ENCODE measurements at places on chromosomes 11 and 22.

GRCh38 chr11:126768702-126769101, 231.9 kb downstream of the KIRREL3 start:
- no peak for DNase-seq

DNA sequence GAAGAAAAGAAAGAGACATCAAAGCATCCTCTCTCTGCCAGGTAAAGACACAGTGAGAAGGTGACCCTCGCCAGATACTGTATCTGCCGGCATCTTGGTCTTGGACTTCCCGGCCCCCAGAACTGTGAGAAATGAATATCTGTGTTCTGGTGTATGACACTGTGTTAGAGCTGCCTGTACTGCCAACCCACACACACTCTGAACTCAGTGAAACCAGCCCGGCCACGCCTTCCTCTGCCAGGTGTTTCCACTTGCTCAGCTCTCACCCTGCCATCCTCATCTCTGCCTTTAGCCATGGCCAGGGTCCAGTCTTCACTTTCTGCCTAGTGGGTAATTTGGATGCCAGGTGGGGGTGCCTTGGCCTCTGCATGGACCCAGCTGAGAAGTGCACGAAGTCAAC, 24.0 kb downstream of the CBX7 start:
- no peak for DNase-seq

- no peak for DNase-seq
Measured at GRCh38 chr11:70901951-70902521, 350.3 kb downstream of the SHANK2 start.

DNA sequence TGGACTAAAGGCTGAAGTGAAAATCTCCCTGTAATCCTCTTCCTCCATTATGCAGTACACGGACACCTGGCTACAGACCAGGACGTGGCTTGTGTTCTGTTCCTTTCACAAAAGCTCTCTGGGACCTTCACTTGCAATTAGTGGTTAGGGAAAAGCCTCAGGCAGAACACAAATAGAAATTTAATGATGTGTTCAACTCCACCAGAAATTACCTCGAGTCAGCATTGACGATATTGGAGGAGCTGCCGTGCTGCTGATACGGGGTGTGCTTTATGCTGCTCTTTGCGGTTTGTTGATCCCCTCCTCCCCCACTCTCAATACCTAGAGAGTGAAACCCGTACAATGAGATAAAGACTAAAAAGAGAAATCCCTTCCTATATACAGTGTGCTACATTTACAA, 48.9 kb downstream of the POLD3 start:
- no peak for DNase-seq

DNA sequence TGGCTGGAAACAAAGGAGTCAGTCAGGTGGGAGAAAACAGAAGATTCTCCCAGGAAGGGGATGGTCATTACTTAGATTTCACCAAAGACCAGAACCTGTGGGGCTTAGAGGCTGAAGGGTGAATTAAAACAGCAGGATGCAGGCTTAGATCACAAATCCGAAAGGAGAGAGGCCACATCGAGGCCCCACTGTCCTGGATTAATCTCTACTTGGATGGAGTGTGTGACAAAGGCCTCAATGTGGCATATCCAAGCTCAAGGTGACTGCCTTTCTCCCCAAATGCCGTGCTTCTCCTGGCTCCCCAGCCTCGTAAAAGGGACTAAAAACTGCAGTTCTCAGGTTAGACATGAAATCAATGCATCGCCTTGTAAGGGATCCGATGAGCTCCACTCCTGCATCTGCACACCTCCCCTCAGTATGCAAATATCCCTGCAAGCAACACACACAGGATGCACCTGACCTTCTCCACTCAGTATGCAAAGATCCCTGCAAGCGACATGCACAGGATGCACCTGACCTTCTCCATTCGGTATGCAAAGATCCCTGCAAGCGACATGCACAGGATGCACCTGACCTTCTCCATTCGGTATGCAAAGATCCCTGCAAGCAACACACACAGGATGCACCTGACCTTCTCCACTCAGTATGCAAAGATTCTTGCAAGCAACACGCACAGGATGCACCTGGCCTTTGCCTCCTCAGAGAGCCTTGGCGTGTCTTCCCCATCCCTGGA, 447.4 kb downstream of the BRD1 start:
- DNase-seq = no peak

- no peak for DNase-seq
Measured at GRCh38 chr11:66334605-66335442, 1.4 kb downstream of the RIN1 start.

DNA sequence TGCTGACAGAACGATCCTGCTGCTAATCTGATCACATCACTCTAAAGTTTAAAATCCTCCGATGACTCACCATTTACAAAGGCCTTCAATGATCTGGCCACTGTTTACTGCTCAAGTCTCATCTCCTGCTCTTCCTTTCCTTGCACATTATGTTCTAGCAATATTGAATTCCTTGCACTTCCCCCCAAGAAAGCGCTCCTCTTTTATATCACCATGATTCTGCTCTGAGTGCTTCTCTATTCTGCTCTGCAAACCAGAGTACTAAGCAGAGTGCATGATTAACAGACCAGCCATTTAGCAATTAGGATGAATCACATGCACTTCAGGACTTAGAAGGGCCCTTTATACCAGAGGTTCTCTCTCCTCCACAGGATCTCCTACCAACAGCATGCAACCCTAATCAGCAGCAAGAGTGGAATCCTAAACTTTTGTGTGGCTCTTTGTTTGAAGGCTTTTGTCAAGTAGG, 1122.8 kb upstream of the CCDC90B start:
- DNase-seq = no peak

GRCh38 chr11:95788921-95789505, 569 bp downstream of the FAM76B start:
- peak; percentile 57 for DNase-seq

DNA sequence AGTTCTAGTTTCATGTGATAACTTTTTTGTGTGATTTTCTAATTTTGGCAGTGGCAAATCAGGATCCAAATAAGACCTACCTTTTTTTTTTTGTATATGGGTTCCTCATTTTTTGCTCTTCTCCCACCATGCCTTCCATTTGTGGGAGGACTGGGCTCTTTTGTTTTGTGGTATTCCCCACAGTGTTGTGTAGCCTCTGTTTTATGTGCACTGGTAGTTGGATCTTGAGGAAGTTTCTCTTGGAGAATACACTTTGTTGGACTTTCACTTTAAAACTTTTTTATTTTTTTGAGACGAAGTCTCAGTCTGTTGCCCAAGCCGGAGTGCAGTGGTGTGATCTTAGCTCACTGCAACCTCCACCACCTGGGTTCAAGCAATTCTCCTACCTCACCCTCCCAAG, 39.7 kb downstream of the PPP6R3 start:
- DNase-seq = no peak

DNA sequence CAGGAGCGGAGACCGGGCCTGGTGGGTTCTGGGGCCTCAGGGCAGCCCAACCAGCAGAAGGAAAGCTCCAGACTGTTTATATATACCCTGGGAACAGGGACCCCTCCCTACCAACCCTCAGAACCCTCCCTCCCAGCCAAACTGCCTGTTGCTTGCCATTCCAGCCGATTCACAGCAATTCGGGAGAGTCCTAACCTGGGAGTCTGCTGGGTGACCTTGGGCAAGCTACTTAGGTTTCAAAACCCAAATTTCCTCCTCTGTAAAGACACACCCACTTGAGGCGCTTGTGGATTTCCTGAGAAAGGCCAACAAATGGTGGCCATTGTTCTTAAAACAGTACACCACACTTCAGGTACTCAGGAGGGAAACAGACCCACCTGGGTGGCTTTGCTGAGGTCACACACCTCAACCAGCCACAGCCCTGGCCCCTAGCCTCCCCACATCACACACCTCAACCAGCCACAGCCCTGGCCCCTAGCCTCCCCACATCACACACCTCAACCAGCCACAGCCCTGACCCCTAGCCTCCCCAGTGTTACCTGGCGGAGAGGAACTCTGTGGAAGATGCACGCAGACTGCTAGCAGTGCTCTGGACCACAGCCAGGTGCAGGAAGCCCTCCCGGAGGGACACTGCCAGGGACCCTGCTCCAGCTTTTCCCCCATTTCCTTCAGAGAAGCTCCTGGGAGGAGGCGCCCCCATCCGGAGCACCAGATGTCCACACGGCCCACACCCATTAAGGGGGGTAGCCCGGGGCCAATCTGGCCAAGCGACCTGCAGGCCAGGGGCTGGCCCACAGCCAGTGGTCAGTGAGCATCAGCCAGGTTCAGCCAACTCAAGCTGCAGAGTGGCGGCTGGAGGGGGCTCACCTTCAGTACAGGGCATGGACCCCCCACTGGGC, 6.2 kb downstream of the SHISA8 start:
- no peak for DNase-seq

DNA sequence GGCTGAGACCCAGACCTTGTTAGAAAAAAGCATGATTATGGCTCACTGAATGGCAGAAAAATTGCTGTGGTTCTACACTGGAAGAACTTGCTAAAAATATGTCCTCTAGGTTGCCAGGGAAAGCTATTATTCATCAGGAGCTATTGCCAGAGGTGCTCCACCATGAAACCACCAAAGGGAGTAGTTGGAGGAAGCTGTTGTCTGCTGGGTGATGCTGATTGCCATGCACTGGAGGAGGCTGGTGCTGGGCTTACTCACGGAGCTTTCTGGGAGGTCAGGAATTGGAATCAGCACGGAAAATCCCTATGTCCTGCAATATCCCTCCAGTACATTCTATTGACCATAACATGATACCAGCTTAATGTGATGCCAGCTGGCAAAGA, 199.6 kb upstream of the ZBED5 start:
- no peak for DNase-seq

GRCh38 chr11:3143136-3143880, 21.8 kb downstream of the OSBPL5 start:
- DNase-seq = no peak

DNA sequence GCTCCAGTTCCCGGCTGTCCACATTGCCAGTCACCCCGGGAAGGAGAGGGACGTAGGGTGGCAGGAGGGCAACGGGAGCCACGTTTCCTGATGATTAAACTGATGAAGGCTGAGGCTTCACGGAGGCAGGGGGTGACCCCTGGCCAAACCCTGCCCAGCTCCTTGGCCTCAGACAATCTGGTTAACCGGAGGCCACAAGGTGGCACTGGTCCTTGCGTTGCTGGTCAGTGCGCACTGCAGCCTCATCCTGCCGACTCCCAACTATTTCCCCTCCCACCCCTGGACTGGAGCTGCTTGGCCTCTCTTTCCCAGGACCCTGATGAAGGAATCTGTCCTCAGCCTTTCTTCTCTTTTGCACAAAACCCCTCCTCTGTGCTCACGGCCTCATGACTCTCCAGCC, 75.3 kb downstream of the PDE2A start:
- no peak for DNase-seq

- DNase-seq = no peak
Measured at GRCh38 chr22:30386608-30386959, 627 bp downstream of the RNF215 start.

- DNase-seq = no peak
Measured at GRCh38 chr11:12217879-12218278, 107.5 kb downstream of the MICAL2 start.

DNA sequence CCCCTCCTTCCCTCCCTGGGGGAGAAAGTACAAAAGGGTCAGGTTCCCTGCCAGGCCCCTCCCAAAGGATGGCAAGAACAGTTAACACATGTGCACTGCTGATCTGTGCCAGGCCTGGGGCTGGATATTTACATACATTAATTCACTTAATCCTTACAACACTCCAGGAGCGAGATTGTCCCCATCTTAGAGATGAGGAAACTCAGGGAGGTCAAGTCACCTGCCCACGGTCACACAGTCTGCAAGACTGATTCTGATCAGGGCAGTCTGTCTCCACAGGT, 36.5 kb downstream of the NECTIN1 start:
- no peak for DNase-seq

DNA sequence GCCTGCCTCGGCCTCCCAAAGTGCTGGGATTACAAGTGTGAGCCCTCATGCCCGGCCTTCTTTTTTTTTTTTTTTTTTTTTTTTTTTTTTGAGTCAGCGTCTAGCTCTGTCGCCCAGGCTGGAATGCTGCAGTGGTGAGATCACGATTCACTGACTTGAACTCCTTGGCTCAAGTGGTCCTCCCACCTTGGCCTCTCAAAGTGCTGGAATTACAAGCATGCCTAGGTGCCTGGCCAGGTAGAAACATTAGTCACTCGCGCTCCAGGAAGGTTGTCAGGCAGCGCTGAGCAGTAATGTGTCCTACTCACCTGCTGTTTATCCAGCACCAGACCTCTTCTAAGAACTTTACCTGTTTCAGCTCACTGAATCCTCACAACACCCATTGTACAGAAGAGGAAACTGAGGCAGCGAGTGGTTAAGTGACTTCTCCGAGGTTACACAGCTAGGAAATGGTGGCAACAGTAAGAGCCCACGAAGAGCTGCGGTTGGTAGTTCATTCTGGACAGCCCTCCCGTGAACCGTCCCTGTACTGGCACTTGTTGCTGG, 496 bp upstream of the CST6 start:
- no peak for DNase-seq

DNA sequence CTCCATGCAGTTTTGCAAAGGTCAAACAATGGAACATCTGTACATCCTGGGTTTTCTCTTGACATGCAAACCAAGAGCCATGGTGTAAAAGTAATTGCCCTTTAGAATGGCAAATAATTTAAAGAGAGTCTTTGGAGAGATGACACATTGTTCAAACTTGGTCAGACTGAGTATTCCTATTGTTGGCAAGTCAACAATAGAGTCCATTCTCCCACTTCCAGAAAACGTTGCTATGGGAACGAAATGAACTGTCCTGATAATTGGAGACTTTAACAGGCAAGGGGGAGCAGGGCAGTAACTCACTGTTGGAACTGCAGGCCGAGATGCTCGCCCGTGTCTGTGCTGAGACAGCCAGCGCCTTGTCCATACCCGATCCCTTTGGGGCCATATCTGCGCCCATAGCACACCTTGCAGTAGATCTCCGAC, 13.9 kb downstream of the CSRP3 start:
- DNase-seq = no peak

- DNase-seq = no peak
Measured at GRCh38 chr11:85040166-85040565, 587.0 kb downstream of the DLG2 start.

DNA sequence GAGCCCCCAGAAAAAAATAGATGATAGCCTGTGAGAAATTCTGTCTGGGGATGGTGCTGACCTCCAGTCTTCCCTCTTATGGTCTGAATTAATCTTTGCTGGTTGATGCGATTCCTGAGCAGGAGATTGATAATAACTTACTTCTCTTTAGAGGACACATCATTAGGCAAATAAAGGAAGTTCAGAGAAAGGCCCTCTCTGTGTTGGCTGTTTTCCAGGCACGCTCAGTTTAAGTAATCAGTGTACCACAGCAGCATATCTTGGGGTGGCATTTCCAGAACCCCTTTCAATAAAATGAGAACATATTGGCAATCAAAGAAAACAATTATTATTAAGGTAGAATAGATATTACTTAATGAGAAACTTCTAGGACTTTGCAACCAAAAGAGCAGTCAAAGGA, 1129.3 kb upstream of the RAG2 start:
- DNase-seq = no peak

- no peak for DNase-seq
Measured at GRCh38 chr11:44150401-44150800, 54.9 kb downstream of the EXT2 start.

Data from DND-41 (cell line).